ENCODE measurements at places on chromosomes 5 and 9.

GRCh38 chr5:171585981-171586380, 166.5 kb downstream of the FGF18 start:
- DNase-seq = no peak

GRCh38 chr9:109193974-109194556, 27.0 kb upstream of the FRRS1L start:
- no peak for DNase-seq

DNA sequence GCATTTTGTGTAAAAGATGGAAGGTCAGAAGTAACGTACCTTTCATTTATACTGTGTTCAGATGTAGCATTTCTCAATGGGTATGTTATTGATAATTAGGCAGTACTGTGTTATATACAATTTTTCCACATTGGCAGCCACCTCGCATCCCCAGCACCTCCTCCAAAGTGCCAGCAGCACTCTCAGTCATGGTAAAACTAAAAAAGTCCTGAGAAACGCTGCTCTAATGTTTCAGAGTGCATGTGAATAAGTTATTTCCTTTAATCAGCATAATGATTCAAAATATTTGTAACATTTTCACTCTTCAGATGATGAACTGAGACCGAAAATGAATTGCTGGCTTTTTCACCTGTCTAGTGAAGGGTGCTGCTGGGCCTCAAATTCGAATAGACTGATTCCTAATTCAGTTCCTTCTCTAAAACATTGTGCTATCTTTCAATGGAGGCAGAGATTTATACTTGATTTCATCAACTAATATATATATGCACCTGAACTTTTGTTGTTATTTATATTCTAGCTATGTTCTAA, 79.9 kb upstream of the ANKRD55 start:
- no peak for DNase-seq

DNA sequence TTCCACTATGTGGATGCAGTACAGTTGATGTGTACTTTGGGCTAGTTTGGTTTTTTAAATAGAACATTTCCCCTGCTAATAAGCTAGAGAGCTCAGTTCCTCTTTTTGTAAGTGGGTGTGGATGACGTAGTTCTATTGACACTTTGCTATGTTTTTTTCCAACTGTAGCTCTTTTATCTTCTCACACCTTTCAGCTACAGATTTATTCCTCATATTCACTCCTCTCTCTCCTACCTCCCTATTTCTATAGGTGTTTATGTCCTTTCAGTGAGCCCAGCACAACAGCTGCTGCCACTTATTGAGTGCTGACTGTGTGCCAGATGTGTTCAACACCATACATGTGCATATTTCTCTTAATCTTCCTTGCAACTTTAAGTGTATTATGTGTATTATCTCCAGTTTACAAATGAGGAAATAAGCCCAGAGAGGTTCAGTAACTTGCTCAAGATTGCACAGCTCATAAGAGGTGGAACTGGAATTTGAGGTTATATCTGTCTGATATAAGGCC, 215.7 kb downstream of the SEMA6A start:
- no peak for DNase-seq

- no peak for DNase-seq
Measured at GRCh38 chr5:86175224-86175623, 442.5 kb upstream of the COX7C start.
